Activated CD4-positive, CD25-positive, alpha-beta regulatory T cell treated with anti-CD3 and anti-CD28 coated beads, Interleukin-2, amount 50 U/mL, for 16 hours (primary cell): ENCODE measurements at places on chromosomes 13 and 19.
A peak's percentile ranks its signal among the peaks of the same experiment; 100 is the strongest.

- DNase-seq, result no peak
Measured at GRCh38 chr13:23718996-23719395, 148.8 kb downstream of the TNFRSF19 start.

DNA sequence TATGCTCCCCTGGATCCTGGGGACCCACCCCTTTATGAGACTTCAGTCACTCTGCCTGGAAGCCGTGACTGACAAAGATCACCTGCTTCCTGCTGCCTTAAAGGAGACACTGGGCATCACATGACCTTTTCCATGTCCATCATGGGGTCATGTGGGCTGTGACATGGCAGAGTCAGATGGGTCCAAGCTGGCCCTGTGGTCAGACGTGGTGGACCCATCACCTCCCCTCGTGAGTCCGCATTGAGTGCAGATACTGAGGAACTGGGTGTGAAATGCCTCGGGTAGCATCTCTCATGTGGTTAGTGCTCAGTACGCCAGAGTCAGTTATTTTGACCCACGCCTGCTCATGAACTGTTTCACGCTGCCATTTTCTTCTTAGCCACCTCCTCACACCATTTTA is 27.1 kb downstream of the NKPD1 start:
- DNase-seq, result no peak

DNA sequence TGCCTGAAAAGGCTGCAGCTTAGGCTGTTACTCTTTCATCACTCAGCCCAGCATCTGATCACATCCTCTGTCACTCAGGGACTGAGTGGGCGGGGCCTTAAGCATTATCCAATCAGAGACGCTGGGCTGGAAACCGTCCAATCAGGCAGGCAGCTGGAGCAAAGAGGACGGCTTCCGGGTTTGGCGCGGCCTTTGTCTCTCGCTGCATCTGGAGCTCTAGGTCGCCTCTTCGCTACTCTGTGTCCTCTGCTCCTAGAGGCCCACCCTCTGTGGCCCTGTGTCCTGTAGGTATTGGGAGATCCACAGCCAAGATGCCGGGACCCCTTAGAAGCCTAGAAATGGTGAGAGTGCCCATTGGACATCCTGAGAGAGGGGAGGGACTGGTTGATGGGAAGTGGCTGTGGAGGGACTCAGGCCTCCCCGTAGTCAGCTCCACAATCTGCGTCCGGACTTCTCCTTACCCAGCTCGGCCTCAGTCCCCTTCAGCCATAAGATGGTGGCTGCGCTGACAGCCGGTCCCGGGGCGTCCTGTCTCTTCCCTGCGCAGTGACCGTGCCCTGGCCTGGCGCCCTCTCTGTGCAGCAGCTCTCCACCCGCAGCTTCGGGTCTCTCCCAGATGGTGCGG is at the start of gene ZNF486:
Gene ZNF486 (plus strand): TSS at position 195 of the 625 bp plus-strand sequence. CDS start 117 bp downstream, at position 312.
- peak; percentile 77 for DNase-seq

- DNase-seq, result no peak
Measured at GRCh38 chr13:44293908-44294735, 79.5 kb upstream of the SERP2 start.

GRCh38 chr13:104310861-104311260 is 1244.6 kb upstream of the SLC10A2 start:
- no peak for DNase-seq

- DNase-seq, result no peak
Measured at GRCh38 chr13:69243366-69243765, 864.3 kb upstream of the ATXN8OS start.

GRCh38 chr19:29670255-29670654 is 5.0 kb downstream of the PLEKHF1 start:
- DNase-seq, result no peak

GRCh38 chr13:90968166-90968904 is 379.2 kb upstream of the MIR17HG start:
- no peak for DNase-seq

GRCh38 chr19:40802300-40803169 is 3.5 kb downstream of the EGLN2 start:
- no peak for DNase-seq

- DNase-seq, result no peak
Measured at GRCh38 chr13:27622881-27623280, 1.2 kb downstream of the POLR1D start.

DNA sequence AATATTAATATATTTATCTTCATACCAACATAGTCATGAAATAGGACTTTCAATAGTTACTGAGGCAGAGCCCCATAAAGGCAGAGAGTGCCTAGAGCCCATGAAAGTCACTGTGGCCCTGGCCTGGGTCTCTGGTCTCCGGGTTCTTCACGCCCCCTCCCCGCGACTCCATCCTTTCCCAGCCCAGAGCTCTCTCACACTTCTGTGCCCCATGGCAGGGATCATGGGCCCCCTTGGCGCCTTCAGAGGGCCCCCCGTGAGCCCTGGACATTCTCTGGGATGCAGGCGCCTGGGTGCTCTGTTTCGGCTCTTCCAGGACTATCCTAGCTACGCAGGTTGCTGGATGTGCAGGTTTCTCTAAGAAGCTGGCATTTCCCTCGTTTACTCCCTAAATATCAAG is 228.4 kb downstream of the TEX29 start:
- DNase-seq, result no peak

GRCh38 chr19:36436531-36436930 is 18.1 kb upstream of the ZFP82 start:
- DNase-seq, result no peak

GRCh38 chr19:2235381-2236063 is 607 bp downstream of the PLEKHJ1 start:
- no peak for DNase-seq

DNA sequence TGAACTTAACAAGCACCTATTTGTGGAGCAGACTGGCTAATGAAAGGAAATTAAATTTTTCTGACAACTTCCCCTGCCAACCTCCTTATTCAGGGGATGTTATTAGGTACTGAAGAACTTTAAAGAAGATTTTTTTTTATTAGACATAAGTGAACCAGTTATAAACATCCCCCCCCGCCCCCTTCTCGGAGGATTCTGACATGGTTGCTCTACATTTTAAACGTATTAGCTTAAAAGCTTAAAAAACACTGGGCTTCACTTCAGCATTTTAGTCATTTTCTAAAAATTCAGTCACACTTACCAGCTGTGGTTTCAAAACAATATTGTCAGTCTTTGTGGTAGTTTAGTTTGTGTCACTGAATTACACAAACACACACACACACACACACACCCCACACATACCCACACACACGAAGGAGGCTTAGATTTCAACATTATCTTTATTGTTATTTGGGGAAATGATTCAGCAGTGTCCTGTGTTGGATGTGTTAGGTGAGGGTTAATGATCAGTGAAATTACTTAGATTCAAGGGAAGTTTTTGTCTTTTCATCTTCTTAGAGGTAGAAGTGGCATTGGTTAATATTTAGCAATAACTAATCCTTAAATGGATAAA is 145.7 kb downstream of the PCCA start:
- no peak for DNase-seq

DNA sequence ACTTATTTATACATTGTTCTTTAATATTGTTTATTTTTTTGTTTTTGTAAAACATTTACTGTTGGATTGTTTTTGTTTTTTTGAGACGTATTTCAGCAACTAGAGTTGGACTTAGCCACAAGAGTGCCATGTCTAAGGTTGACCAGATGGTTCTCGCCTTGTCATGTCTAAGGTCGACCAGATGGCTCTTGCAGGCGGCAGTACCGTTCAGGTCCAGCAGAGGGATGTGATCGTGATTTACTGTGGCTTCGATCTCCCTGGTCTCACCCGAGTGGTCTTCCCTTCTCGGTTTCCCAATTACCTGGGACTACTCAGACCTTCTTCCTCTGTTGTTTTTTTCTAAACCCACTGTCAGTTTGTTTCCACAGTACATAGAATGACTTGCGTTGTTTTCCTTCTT is 1438.6 kb downstream of the UQCRFS1 start:
- no peak for DNase-seq

- DNase-seq, result no peak
Measured at GRCh38 chr13:62280590-62280989, 864.9 kb upstream of the PCDH20 start.

DNA sequence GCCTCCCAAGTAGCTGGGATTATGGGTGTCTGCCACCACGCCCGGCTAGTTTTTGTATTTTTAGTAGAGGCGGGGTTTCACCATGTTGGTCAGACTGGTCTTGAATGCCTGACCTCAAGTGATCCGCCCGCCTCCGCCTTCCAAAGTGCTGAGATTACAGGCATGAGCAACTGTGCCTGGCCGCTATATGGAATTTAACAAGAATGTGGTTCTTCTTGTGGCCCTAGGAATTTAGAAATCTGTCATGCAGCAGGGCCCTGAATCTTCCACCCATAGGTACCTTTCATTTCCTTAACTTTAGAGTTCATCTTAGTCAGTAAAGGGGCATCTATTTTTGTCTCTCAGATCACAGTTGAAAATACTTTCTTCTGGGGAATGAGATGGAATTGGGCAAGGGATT is 25.6 kb upstream of the NDFIP2 start:
- no peak for DNase-seq

GRCh38 chr13:42322806-42323205 is 50.9 kb downstream of the AKAP11 start:
- no peak for DNase-seq

- DNase-seq, result peak; percentile 86
Measured at GRCh38 chr19:1076951-1077350, 10.0 kb downstream of the ARHGAP45 start.

DNA sequence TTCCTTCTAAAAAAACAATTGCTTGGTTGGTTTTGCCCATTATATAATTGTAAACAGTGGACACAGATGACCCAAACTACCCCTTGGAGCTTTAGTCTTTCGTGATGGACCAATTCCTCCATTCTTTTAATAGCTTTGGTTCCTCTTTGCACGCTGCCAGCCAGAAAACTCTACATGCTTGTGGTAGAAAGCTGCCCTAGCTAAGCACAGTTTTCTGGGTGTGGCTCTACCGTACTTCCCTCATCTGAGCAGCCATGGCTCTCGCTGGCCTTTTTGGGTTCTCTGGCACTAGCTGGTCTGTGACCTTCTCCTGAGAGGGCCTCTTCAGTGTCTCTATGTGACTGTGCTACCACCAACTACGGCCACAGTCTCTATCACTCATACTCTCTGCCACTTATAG is 29.9 kb upstream of the CEBPA start:
- DNase-seq, result no peak

DNA sequence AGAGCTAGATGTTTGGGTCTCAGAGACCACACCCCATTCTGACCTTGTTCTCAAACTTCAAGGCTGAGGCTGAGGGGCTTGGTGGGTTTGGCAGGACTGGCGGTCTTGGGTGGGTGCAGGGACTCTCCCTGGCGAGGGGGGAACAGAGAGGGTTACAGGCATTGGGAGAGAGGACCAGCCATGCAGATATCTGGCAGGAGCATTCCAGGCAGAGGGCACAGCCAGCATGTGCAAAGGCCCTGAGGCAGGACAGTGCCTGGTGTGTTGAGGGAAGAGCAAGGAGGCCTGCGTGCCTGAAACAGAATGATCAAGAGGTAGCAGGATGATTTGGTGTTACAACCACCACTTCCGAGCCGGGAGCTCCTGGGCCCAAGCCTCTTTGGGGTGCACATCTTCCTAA is 27.4 kb downstream of the NFILZ start:
- DNase-seq, result no peak

GRCh38 chr13:52010890-52011631 is at the start of gene ATP7B:
TSS of gene ATP7B (minus strand) at chr13:52011450. CDS start at chr13:52011337, 113 bp downstream.
- no peak for DNase-seq

DNA sequence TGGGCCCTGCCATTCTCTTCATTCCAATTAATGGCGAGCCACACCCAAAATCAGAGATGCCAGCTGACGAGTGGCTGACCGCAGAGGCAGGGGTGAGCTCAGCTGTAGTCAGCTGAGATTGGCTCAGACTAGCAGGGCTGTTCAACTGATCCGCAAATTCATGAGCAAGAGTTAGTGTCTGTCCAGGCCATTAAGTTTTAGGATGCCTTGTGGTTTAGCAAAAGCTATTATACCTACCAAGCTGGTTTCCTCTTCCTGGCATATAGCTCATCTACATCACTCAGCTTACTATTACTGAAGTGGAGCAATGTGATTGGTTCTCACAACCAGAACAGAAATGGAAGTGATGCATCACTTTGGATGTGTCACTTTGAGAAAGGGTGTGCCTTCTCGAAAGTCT is 148.7 kb downstream of the NALCN start:
- no peak for DNase-seq

GRCh38 chr19:16943942-16944625 is 55.3 kb downstream of the F2RL3 start:
- DNase-seq, result no peak

GRCh38 chr13:108915095-108915633 is 285.8 kb downstream of the MYO16 start:
- no peak for DNase-seq

DNA sequence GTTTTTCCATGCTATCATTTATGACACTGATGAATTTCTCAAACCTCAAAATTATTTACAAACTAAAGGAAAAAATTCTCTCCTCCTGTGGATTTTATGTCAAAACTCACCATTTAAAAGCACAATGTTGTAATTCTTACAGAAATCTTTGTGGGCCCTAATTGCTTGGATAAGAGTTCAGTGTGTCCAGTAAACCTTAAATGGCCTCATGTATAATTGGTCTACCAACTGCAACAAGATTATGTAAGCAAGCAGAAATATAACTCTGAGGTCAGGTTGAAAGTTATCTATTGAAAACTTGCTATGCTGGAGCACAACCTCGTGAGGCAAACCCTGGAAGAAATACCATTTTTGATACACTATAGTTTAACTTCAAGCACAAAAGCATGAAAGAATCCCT is 22.0 kb downstream of the VWA8 start:
- DNase-seq, result no peak

DNA sequence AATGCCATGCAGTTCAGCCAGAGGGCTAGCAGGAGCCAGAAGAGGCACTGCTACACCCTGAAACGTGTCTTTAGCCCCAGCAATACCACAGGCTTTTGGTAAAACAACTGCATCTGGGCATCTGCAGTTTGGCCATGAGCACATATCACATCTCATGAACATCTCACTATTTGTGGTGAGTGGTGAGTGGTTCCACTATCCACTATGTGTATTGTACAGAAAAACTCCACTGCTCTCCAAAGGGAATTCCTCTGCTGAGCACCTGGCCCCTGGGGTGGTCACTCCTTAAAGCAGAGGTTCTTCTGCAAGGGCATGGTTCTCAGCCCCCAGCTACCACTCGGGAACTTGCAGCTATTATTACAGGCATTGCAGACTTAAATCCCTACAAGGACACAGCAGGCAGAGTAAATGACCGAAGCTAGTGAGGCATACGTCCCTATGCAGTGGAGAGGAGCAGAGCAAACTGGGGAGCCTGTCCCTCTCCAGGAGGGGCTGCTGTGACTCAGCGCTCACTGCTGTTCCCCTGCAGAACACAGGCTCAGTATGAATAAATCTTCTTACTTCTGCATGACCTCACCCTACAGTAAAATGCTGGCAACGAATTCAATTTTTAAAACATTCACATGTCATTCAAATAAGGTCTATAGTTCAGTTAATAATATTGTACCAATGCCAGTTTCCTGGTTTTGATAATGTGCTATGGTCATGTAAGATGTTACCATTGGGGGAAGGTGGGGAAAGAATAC is 332.4 kb upstream of the ZNF507 start:
- DNase-seq, result no peak

DNA sequence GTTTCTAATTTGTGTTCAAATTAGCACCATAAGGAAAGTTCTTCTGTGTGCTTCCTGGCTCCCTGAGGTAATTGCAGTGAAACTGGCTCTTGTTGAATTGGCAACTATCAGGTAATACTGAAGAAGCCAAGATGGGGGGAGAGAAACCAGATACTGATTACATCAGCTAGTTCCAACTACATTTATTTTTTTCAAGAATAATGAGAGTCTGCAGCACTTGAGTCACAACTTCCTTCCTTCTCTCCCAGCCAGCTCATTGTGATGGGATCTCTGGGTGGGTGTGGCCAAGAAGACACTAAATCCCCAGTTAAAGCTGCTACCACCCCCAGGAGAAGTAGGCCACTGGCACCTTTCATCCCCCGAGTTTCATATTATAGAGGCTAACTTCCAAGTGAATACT is 100.7 kb upstream of the RXFP2 start:
- no peak for DNase-seq
